HT-29 (cell line): ENCODE measurements at places on chromosomes 11 and 22.

DNA sequence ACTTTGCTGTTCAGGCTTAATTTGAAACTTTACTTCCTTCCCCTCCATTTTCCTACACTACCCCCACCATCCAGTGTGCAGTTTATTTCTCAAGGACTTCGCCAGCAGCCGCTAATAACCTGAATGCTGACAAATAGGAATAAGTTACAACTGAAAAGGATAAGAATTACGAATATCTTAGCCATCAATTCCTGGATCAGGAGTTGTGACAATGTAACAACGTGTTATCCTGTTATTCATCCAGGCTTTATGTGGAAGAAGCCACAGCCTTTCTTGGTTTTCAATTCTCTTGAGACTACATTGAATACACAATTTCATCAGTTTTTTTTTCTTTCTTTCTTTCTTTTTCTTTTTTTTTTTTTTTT, 5.9 kb downstream of the HBG1 start:
- DNase-seq, result no peak

- DNase-seq, result no peak
Observed at GRCh38 chr11:73648571-73649046, 2.2 kb downstream of the PLEKHB1 start.

DNA sequence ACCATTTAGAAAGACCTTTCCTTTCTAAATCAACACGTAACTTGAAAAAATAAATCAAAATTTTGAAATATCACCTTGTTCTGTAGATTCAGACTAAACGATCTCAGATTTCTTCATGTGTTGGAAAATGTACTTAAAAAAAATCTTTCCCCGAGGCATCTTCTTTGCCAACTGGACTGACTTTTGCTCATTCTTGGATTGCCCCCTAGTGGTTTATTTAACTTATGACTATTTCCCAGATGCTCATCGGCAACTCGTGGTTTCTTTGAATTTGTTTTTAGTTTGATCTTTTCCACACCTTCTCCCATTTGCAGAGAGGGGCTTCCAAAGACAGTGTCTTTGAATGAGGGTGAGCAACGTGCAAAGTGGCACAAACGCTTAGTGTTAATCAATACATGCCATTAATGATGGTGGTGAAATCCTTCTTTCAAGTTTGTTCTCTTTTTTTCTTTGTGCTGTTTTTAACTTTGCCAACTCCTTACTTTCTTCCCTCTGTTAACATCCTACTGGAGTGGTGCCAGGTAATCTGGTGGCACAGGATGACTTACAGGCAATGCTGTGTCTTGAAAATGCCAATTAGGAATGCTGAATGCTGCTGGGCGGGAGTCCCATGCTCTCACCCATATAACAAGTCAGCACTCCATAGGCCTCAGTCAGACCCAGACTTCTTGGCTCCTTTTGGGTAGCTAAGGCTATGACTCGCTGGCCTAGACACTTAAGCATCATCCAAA, 18.3 kb downstream of the PRSS23 start:
- peak; percentile 82 for DNase-seq

- DNase-seq, result peak; percentile 22
Observed at GRCh38 chr22:42022162-42022847, 23.7 kb downstream of the WBP2NL start.

DNA sequence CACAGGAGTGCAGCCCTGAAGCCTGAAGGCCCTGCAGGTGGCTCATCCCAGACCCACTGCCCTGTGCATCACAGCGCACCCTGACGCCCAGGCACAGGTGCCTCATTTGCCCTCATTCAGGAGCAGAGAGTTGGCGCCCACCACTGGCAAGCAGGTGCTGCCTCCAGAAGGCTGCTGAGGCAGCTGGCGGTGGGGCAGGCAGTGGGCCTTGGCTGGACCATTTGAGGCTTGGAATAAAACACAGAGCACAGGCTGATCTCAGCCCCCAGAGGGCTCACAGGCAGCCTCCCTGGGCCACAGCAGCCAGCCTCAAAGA, 1151.9 kb downstream of the BRD1 start:
- DNase-seq, result no peak

DNA sequence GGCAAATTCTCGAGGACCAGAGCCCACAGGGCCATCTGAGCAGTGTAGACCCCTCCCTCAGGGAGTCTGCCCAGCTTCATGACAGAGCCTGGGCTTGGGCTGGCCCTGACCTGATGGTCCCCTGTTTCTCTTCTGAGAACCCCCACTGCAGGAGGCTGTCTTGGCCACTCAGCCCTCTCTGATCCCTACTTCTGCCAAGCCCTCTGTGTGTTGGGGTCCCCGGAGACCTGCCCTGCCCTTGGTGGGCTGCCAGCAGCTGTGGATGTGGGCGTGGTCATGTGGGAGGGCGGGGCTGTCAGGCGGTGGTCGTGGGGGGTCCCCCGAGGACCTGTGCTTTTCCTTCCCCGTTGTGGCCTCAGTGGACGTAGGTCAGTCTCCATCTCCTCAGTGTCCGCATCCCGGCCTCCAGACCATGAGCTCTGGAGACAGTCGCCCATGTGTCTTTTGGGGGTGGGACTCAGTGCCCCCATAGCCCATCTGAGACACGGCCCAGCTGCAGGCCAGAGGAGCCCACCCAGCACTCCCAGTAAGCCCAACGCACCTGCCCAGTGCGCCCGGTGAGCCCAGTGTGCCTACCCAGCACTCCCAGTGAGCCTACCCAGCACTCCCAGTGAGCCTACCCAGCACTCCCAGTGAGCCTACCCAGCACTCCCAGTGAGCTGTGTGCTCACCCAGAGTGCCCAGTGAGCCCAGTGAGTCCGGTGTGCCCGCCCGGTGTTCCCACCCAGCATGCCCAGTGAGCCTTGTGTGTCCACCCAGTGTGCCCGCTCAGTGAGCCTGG, 409.2 kb downstream of the TBC1D22A start:
- no peak for DNase-seq

DNA sequence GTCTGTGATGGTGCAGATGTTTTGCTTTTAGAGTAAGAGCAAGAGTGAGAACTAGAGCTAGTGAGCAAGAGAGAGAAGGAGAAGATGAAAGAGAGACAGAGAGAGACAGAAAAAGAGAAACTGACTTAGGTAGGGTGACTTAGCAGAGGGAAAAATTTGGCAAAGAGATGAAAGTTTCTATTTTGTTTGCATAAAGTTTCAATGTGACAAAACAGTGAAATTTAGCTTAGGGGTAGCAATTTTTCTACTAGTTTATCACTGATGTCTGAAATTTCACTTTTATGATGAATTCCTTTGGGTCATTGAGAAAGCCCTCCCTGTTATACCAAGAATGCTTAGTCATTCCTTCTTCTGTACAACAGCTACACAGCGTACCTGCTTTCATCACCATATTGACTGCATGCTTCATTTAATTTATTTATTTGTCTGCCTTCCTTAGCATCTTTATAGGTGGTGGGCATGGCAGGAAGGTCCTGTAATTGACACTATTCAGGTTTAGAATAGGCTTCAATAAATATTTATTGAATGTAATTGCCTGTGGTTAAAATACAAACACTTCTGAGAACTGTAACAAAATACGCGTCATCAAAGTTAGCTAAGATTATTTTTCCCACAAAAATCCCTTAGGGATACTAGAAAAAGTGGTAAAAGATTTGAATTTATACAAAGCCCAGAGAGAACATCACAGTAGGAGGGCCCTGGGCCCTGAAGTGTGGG, 19.9 kb upstream of the CTSC start:
- no peak for DNase-seq

GRCh38 chr11:60910711-60911380, 3.1 kb upstream of the TMEM109 start:
- DNase-seq, result peak; percentile 14

DNA sequence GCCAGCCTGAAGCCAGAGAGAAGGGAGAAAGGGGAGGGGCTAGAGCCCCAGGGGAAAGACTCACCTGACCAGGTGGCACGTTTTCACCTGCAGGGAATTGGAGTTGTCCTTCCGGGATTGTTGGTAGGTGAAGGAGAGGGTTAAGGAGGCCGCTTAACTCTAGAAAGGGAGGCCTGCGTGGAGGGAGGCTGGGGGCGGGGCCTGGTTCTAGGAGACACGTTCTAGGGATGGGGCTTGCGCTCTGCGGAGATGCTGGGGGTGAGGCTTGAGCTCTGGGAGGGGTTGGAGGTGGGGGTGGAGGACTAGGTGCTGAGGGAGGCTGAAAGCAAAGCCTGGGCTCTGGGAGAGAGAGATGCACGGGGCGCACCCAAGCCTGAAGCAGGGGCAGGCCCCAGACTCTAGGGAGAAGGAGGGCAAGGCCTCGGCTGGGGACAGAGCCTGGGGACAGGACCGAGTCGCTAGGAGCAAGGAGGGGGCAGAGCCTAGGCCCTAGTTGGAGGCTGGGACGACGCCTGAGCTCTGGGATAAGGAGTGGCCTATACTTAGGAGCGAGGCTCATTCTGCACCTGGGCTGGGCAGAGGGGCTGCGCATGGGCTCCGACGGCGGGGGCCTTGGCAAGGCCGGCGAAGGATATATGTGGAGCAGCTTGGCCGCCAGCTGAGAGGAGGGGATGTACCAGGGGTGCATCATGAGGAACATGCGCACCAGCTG, 2.4 kb downstream of the RASGRP2 start:
- no peak for DNase-seq

- no peak for DNase-seq
Observed at GRCh38 chr22:49829044-49829853, 1.6 kb upstream of the BRD1 start.

GRCh38 chr11:33329705-33330329, 72.6 kb downstream of the HIPK3 start:
- DNase-seq, result peak; percentile 81

DNA sequence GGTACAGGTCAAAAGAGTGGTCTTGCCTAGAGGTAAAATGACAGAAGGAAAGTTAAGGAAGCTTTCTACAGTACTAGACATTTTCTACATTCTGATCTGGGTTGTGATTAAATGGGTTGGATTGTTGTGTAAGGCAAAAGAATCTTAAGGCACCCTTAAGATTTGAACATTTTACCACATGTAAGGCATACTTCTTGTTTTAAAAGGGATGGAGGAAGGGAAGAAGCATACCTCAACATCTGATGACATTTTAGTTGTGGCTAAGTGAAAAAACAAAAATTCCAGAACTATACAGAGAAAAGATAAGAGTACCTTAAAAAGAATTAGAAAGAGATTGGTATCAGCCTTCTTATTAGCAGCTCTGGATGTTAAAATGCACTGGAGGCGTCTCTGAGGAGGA, 356.0 kb upstream of the CADM1 start:
- no peak for DNase-seq
